ENCODE measurements at places on chromosomes 13 and 19.

DNA sequence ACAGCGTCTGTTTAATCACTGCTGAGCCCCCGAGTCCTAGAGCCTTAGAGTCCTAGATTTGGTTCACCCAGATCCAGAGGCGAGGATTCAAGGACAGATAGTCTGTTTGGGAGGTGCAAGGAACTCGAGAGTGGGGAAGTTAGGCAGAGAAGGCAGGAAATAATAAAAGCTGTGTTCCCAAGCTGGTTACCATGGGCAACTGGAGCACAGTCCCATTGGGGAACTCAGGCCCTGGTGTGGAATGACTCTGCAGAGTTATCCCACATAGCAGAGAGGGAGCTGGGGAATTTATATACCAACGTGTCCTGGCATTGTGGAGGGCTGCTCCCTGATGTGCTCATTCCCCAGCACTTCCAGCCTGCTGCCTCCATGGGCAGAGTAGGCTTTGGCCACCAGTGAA, 9.7 kb downstream of the IGSF23 start:
- peak; percentile 63 for DNase-seq

DNA sequence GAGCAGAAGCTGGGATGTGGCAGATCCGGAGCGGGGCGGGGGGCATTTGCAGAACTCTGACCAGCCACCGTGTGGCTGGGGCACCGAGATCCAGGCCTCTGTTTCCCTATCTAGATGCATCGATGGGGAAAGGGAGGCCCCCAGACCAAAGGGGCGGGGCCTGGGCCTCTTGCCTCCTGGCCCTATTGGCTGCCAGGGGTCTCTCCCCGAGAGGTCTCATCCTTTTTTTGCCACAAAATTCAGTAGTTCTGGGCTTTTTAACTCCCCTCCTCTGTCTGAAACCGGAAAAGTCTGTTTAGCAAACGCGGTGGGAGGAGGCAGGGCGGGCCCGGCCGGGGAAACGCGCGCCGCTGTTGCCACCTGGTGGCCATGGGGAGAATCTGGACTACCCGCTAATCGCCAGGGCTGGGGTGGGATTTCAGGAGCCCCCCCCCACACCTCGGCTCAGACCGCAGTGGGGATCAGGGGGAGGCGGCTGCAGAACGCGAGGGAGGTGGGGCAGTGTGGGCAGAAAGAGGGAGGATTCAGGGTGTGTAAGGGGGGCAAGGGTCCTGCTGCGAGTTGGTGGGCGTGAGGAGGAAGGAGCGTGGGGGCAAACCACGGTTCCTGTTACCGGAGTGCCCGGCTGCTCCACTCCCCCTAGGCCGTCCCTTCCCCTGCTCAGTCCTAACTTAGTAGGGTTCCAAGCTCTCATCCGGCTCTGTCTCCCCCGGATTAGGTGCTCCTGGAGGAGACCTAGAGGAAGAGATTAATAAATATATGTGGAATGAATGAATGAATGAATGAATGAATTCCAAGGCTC, 28.3 kb downstream of the IL12RB1 start:
- DNase-seq = peak; percentile 55

DNA sequence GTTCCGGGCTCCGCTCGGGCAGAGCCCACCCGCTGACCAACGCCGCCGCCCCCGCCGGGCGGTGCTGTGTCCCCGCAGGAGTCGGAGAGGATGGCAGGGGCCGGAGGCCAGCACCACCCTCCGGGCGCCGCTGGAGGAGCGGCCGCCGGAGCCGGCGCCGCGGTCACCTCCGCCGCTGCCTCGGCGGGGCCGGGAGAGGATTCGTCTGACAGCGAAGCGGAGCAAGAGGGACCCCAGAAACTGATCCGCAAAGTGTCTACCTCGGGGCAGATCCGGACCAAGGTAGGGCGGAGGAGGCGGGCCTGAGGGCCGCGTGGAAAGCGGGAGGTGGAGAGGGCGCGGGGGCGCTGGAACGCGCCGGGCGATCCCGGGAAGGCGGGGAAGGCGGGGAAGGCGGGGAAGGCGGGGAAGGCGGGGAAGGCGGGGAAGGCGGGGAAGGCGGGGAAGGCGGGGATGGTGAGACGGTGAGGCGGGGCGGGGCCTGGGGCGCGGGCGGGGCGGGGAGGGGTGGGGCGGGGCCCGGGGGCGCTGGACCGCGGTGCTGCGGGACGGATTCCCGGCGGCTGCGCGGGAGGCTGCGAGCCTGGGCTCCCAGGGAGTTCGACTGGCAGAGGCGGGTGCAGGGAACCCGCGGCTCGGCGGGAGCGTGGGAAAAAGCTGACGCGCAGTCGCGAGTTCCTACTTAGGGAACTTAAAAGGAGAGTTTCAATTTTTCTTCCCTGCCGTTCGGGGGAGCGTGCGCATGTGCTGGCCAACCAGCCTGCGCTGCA, 421 bp downstream of the DGKH start:
- DNase-seq = peak; percentile 68

DNA sequence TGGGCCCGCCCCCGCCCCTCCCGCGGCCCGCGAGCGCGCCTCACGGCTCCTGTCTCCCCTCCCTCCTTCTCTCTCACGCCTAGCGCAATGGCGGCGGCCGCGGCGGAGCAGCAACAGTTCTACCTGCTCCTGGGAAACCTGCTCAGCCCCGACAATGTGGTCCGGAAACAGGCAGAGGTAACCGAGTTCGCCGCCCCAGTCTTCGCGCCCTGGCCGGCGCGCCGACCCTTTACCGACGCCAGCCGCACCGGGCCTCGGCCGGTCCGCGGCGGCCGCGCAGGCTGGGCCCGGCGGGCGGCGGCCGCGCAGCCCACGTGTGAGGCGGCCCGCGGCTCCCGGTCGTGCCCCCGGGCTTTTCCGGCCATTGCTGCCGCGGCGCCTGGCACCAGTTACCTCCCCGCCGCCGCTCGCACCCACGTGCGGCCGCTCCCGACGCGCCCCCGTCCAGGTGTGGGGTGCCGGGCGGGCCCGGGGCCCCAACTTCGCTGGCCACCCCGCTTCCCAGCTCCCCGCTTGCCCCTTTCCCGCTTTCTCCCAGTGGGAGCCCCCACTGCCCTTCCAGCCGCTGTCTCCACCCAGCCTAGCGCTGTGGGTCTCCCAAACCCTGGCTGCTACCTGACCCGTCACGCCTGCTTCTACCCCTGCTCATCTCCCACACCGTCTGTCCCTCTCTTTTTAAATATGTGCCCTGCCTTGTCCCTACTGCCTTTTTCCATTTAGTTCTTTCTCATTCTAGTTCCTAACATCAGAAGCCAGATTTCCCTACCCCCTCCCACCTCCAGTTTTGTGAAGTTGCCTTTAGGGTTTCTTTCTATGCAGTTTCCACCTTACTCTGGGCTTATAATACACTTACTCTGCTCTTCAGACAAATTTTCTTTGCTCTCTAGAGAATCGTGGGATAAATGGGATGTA, 23.4 kb downstream of the IPO5 start:
- no peak for DNase-seq

DNA sequence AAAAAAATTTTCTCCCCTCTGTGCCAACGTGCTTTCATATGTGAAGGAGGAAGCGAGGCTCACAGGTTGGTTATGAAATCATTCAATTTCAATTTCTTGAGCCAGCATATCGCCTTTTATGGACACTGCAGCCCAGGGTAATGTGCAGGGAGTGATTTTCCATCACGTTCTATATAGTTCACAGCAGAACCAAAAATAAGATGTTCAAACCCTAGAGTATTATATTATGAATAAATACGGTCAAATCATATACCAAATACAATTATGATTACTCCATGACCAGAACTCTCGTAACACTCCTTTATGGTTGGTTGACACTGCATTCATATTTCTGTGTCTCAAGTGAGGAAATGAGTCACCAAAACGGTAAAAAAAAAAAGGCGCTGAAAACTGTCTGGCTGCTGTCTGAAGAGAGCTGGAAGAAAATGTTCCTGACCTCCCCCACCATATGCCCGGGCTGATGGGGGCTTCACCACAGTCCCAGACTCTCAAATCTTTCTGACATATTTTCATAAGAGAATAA, 75.8 kb upstream of the UBAC2 start:
- DNase-seq = peak; percentile 4

GRCh38 chr19:34088292-34088691, 84.0 kb upstream of the LSM14A start:
- peak; percentile 12 for DNase-seq

DNA sequence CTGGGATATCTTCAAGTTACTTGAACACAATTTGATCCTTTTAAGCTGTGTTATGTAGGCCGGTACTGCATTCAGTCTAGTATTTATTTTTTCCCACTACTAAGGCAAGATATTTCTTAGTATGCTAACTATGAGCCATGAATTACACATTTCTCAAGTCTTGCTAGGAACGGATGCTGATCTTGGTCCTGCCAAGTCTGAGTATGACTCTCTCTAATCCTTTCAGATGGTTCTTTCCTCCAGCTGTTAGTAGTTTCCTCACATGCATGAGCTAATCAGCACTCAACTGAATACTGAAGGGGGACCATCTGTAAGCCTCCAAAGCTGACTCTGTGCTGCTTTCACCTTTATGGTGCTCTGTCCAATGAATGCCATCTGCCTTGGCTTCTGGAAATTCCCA, 460.3 kb downstream of the KCTD12 start:
- no peak for DNase-seq

DNA sequence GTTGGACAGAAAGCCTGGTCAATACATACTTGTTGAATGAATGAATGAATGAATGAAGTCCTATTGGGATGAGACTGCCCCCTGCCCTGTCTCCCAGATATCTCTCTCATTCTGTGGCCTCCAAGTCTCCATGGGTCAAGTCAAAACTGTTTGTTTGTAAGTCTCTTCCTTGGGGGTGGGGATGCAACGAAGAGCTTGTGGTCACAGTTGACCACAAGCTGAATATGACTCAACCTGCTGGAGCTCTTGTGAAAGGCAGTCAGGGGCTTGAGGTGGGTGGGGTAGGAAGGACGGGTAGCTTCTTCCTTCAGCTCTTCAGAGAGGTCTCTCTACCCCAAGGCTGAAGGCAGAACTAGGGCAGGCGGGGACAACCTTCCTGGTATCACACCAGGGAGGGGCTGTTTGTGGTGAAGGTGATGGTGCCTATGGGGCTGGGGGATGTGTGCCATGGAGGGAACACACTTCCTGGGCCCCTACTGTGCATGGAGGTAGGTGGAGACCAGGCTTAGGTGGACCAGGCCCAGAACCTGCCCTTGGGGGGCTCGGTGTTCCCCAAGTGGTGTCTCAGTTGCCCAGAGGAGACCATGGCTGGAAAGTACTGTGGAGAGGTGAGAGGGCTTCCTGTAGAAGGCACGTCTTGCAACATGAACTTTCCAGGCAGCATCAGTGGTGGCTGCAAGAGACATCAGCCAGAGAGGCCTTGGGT, 8.0 kb downstream of the MYO1F start:
- peak; percentile 89 for DNase-seq

DNA sequence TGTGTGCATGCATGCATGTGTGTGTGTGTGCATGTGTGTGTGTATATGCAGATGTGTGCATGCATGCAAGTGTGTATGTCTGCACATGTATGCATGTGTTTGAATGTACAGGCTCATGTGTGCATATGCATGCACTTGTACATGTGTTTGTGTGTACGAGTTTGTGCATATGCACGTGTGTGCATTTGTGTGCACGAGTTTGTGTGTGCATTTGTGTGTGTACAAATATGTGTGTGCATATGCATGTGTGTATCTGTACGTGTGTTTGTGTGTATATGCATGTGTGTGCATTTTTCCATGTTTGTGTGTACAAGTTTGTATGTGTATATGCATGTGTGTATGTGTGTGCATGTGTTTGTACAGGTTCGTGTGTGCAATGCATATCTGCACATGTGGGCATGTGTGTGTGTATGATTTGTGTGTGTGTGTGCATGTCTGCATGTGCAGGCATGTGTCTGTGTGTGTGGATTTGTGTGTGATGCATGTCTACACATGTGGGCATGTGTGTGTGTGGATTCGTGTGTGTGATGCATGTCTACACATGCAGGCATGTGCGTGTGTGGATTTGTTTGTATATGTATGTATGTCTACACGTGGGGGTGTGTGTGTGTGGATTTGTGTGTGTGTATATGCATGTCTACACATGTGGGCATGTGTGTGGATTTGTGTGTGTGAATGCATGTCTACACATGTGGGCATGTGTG, 57.1 kb downstream of the F2RL3 start:
- DNase-seq = no peak

GRCh38 chr13:106385654-106386053, 149.8 kb downstream of the EFNB2 start:
- DNase-seq = no peak

- no peak for DNase-seq
Measured at GRCh38 chr19:23774106-23774505, 15.4 kb upstream of the ZNF681 start.

GRCh38 chr13:113777311-113778260, 18.6 kb downstream of the TMEM255B start:
- no peak for DNase-seq

DNA sequence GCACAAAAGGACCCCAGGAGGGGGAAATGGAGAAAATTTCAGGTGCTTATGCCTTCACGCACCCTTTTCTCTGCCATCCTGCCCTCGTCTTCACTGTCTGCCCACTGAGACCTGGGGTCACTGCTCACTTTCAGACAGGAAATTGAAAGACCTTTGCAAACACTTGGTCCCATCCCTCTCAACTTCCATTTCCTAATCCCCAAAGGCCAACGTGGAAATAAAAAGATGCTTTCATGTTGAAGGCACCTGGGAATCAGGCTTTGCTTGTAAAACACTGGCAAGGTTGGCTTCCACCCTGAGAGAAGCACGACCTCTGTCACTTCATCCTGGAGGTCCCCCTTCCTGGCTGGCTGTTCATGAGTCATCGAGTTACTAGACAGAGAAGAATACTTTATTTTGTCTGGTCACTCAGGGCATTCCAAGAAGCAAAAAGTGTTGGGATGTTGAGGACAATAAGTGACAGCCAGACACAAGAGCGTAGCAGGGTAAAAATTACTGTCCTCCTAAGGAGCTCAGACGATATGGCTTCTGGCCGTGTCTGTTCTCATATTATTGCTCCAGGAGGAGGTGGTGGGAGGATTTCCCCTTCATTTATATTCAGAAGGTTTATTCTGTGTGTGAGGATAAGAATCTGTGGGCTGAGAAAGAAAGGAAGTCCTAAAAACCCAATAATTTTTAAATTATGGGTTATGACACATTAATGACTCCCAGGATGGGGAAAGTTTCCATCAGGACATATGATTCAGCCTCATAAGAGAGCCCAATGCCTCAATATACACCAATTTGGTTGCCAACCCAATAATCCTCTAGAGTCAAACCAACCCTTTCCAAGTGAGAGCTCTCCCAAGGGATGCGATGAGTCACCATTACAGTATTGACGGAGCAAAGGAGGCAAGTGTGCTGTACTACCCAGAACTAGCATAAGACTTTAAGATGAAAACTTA, 409.0 kb downstream of the COG6 start:
- DNase-seq = peak; percentile 41

DNA sequence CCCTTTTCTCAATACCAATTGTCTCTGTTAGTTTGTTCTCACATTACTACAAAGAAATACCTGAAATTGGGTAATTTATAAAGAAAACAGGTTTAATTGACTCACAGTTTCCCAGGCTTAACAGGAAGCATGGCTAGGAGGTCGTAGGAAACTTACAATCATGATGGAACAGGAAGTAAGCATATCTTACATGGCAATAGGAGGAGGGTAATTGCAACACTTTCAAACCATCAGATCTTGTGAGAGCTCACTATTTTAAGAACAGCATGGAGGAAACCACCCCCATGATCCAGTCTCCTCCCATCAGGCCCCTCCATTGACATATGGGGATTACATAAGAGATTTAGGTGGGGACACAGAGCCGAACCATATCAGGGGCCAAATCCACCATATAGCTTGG, 1210.1 kb upstream of the SPRY2 start:
- no peak for DNase-seq

Measured in HFFc6 (cell line).